NCI-H748 treated with DMSO at 0.1 percent for 48 hours (cell line): ENCODE measurements at places on chromosomes 3 and 15.

DNA sequence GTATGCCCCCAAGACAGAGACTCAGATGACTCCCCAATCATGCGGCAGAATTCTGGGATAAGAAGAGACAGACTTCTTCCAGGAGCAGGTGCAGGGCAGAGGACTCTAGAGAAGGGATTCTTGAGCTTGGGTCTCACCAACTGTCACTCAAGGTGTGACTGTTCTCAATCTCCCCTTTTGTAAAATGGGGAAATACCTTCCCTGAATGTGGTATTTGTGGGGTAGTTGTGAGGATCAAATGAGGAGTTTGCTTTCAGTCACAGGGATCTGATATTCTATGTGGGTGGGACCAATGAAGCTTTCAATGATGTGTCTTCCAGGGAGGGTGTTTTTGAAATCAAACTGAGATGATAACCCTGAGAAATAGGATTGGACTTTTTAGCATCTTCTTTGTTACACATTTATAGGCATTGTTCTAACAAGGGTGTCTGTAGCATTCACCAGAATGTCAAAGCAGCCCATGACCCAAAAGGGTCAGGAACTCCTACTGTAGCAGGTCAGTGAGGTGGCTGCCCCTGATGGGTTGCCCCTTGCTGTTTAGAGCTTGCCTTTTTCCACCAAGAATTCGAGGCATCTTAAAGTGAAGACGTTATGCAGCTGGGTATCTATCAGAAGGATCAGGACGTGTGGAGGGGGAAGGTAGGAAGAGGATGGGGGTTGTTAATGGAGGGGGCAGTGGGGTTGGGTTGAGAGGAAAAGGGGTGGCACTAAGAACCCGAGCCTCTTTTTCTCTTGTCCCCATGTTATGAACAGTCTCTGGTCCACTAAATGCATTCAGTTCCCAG, 28.8 kb downstream of the UMPS start:
- DNase-seq = no peak

DNA sequence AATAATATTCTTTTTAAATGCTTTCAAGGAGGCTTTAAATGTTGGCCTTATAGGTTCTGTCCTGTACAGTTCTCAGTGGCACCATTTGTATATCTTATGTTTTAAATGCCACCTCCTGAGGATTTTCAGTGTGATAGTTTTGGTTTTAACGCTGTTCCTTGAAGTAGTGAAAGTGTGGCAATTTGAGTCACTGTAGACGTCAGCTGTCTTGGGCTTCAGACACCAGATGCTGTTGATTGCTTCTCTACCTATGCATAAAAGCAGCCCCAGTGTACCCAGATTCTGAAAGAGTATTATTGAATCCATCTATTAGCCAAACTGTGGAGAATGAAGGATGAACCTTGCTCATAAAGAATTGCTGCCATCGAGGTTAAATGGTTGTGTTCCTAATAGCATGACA, 316.8 kb upstream of the GBE1 start:
- no peak for DNase-seq

GRCh38 chr3:60463685-60464084, 787.6 kb downstream of the FHIT start:
- DNase-seq = no peak

DNA sequence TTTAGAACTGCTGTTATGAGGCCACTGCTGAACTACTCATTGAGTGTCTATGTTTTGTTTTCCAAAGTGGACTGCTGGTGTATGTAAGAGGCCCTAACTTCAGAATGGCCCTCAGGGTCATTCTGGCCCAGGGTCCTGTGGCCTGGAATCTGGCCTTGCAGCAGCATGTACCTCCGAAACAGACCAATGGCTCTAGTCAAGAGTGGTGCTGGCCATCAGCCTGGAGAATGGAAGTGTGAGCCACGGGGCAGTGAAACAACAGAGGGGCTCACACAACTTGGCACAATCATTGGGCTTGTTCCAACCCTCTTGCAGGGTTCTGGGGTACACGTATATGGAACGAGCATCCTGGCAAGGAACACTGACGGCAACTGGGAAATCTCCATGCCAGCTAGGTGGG, 40.5 kb downstream of the SCN5A start:
- no peak for DNase-seq

- DNase-seq = no peak
Observed at GRCh38 chr15:92268900-92269299, 124.8 kb upstream of the ST8SIA2 start.

- no peak for DNase-seq
Observed at GRCh38 chr15:37682304-37682703, 252.1 kb upstream of the TMCO5A start.

- no peak for DNase-seq
Observed at GRCh38 chr3:197906850-197907187, 43.2 kb upstream of the RPL35A start.

GRCh38 chr3:108406063-108406660, 104.2 kb downstream of the MYH15 start:
- DNase-seq = no peak

DNA sequence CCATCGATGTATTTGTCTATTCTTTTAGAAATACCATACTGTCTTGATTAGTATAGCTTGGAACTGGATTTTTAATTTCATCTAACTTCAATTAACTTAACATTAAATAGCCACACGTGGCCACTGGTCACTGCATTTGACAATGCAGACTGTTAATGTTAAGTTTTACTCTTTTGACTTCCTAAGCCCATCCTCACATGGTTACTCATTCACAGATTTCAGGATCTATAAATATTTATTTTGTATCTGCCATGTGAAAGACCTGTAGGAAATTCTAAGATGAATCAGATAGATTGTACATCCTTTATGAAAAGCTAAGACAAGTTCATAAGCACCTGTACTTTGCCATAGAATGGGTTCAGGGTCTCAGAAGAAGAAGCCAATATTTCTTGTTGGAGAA, 8.3 kb upstream of the RORA start:
- no peak for DNase-seq

DNA sequence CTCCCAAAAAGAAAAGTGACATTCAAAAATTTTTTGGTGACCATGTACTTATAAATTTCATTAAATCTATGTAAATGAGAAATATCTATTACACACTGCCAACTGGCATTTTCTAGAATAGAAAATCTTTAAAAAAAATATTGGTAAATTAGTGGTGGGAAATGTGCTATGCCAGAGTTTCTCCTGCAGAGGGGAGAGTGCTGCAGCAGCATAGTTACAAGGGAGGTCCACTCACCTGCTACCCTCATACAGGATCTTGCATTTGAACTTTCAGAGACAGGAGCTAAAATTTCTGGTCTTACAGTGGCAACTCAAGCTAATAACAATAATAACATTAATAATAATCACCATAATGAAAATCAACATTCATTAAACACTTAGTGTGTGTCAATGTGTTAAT, 459.6 kb downstream of the NSUN3 start:
- DNase-seq = no peak

DNA sequence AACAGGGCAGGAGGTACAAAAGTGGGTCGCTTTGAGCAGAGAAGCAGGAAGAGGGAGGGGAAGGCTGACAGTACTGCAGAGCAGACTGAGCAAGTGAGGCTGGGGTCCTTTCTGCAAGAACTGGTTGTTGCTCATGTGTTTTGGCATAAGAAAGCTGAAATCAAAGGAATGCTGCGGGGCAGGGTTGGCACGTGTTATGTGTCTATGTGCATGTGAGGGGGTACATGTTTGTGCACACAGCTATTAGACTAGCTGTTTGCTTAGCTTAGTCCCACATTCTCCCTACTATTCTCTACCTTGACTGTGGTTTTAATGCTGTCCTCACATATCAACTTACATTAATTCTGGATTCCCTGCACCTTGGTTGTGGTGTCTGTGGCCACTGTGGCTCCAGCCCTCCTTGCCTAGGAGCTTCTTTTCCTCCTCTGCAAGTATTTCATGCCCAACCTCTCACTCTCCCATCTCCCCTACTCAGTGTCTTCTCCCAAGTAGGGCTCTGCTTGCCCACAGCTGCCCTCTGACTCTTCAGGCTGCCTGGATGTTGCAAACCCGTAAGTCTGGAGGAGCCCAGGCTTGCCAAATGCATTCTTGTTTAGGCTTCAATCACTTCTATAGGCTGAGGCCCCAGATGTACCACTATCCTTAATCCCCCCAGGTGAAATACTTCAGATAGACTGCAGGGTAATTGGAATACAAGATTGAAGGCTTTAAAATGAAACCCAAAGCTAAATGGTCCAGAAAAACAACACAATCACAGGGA, 4.8 kb downstream of the TAGLN3 start:
- DNase-seq = no peak

DNA sequence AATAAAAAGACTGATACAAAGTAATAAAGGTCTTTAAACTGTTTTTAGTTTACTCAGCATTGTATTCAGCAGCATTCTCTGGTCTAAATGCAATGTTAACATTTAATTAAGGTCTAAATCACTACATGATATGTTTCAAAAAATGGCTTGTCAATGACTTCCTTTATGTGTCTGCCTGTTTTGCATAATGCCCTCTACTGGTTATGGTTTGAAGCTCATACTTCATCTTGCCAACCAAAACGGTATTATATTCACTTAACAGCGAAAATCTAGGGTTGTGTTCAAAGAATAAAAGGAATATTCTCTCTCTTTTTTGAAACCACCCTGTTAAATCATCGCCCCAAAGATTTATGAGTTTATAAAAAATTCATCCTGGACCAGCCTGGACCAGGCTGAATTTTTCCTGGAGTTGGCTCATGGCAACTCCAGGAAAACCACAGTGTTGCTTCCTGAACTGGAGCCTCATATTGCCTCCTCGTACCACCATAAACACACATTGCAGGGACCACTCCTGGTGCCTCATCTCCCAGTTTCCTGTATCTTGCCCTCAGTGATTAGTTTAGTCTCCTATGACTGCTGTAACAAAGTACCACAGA, 6.7 kb upstream of the NCEH1 start:
- no peak for DNase-seq

GRCh38 chr3:191774485-191774884, 313.5 kb downstream of the PYDC2 start:
- no peak for DNase-seq

DNA sequence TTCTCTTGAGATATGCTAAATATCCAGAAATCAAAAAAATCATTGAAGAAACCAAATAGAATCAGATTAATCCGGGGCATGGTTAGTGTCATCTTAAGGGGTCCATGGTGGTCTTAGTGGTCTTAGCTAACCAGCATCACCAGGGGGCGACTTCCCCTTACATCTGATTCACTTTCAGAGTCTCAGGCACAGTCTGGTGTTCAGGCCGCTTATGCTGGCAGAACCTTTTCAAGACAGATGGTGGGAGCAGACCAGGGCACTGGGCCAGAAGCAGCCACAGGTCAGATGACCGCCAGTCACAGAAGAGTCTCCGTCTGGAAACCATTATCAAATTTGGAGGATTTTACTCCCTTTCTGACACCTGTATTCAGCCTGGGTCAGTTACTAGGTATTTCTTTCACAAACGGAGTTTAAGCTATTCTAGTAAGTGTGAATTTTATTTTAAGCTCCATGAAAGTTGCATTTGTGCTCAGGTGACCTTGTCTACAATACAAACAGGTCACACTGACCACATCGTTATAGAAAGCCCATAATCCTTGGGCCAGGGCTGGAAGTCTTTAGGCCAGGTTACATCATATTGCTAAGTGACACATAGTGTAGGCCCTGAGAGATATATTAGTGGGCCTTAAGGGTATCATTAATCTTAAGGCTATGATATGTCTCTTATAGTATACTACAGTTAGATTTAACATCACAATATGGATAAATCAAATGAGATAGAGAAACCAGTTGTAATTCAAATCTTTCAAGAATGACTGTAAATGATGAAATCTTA, 365.5 kb downstream of the GBE1 start:
- DNase-seq = no peak

DNA sequence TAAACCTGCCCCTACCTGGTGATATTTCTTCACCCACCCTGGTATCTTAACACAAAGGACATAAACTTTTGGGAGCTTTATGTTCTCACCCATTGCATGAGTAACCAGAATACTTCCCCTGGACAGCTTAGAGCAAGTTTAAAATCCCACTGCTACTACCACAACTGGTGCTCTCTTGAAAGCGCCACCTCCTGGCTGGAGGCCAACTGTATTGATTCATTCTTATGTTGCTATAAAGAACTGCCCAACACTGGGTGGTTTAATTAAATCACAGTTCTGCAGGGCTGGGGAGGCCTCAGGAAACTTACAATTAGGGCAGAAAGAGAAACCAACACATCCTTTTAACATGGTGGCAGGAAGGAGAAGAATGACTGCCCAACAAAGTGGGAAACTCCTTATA, 592.4 kb downstream of the EPHA3 start:
- DNase-seq = no peak

GRCh38 chr3:125694761-125695294, 99.5 kb upstream of the OSBPL11 start:
- peak; percentile 44 for DNase-seq

- no peak for DNase-seq
Observed at GRCh38 chr3:48863122-48863521, 15.4 kb upstream of the PRKAR2A start.

DNA sequence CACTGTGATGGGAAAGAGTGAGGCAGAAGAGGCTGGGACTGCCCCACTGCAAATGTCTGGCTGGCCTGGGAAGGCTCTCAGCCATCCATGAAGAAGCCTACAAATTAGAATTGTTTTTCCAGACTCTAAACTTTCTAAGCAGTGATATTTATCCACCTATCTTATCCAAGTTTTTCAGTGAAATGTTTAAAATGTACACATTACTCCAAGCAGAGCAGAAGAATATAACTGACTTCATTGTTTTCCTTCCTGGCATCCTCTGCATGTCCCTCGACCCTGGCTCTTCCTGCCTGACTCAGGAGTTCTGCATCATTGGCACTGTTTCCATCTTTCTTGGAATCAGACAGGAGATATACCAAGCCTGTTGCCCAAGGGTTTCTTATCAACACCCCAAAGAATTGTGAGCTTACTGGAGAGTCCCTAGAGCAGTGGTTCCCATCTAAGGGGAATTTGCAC, 401.5 kb upstream of the PROK2 start:
- DNase-seq = no peak

DNA sequence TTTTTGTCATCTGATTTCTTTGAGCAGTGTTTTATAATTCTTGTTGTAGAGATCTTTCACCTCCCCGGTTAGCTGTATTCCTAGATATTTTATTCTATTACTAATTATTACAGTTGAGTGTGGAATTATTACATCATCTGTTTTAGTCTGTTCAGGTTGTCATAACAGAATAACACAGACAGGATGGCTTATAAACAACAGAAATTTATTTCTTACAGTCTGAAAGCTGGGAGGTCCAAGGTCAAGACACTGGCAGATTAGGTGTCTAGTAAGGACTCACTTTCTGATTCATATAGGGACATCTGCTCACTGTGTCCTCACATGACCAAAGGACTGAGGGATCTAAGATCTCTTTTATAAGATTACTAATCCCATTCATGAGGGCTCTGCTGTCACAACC, 121.3 kb upstream of the THBS1 start:
- no peak for DNase-seq

- no peak for DNase-seq
Observed at GRCh38 chr3:119628390-119628789, 30.7 kb downstream of the PLA1A start.

DNA sequence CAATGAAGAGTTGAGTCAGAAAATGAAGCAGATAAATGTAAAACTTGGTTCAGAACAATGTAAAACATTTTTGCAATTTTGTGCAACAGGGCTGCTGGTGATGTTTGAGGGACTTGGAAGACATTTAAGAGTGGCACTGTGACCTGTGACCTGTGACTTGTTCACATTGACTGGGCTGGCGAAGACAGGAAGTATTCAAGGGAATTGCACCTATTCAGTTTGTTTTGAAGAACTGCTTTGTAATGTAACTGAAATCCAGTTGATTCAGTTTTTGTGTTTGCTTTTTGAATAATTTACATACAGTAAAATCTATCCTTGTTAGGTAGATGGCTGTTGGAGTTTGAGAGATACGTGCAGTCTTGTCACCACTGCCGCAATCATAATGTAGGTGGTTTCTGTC, 35.4 kb downstream of the MCTP2 start:
- DNase-seq = no peak
